Small intestine (tissue), 16 donors: ENCODE measurements at places on chromosomes 5 and 9. TPM values are rescaled to one million over a fixed set of nuclear protein-coding genes. Genes with fewer than 3 reads are reported as not detected.

The CTXN3 gene
- not detected for polyA plus RNA-seq

The DDX4 gene
- polyA plus RNA-seq, result not detected

The IFNK gene
- polyA plus RNA-seq, result not detected

The PIP5K1B gene
- polyA plus RNA-seq, result 58.0 TPM

The PTGER4 gene
- polyA plus RNA-seq, result 29.7 TPM
